ENCODE measurements at places on chromosomes 16 and 17.

GRCh38 chr17:70172923-70173322 lies 3.6 kb downstream of the KCNJ2 start:
- no peak for DNase-seq

GRCh38 chr16:1282324-1282973 lies 26.6 kb downstream of the TPSD1 start:
- no peak for DNase-seq

- DNase-seq = no peak
These were observed 14.6 kb downstream of the LASP1NB start for GRCh38 chr17:38939987-38940386.

- DNase-seq = no peak
These were observed 75.0 kb upstream of the CPHXL start for GRCh38 chr16:75801307-75801706.

- no peak for DNase-seq
These were observed 136.5 kb downstream of the CMIP start for GRCh38 chr16:81581107-81581506.

DNA sequence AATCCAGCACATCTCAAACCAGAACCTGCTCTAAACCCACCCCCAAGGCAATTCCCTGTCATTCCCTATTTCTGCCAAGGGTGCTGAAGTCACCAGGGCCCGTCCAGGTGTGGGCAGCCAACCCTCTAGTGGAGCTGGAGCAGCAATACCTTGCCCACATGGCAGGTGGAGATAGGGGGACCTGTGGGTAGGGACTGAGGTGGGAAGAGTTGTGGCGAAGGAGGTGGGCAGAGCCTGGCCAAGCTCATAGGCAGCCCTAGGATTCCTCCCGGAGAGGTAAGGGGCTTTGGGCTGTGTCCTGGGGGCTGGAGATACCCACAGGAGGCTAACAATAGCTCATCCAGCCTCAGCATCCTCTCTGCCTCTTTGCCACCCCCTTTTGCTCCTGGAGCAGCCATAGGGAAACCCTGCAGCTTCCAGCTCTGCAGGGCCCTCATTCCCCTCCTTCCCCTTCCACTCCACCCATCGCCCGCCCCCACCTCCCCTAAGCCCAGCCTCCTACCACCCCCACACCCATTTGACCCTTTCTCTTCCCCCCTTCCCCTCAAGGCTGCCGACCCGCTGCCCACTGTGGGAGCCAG lies 30.4 kb upstream of the CRHR1 start:
- no peak for DNase-seq

- DNase-seq = no peak
These were observed 231.0 kb downstream of the C16orf78 start for GRCh38 chr16:49604602-49605001.

- DNase-seq = no peak
These were observed 761 bp upstream of the CCL8 start for GRCh38 chr17:34318474-34318873.

- no peak for DNase-seq
These were observed 44.2 kb downstream of the RPTOR start for GRCh38 chr17:80588702-80589383.

DNA sequence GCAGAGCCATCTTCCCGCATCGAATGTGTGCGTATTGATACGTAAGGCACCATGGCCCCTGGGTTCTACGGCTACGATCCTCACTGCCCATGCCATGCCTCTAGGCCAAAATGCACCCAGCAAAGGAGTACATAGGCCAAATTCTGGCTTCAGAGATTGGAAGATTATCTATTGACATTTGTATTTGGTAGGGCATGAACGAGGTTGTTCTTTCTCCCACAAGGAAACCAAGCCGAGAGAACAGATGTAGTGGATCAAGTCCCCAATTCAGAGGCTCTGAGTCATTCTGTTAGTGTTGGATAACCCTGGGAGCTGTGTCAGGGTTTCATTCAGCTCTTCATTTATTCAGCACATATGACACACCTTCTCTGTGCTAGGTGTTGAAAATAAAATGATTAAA lies 36.5 kb downstream of the HOXB1 start:
- DNase-seq = no peak

DNA sequence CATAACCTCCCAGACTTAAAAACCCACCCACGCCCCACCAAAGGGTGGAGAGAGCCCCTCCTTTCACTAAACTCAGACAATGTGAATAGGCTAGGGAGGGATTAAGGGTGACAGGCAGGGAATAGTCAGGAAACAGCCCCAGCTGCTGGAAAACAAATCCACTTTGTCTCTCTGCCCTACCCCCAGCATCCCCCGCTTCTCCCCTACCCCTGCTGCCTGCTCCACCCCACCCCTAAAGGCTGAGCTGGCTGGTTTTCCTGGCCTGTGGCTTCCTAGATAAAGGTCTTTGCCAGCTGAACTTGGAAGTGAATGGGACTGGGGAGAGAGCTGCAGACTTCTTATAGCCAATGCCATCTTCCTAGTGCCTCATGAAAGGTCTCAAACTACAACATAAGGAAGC lies 15.0 kb downstream of the CAVIN1 start:
- DNase-seq = no peak

- peak; percentile 6 for DNase-seq
These were observed 19.3 kb downstream of the CNTROB start for GRCh38 chr17:7951143-7951792.

DNA sequence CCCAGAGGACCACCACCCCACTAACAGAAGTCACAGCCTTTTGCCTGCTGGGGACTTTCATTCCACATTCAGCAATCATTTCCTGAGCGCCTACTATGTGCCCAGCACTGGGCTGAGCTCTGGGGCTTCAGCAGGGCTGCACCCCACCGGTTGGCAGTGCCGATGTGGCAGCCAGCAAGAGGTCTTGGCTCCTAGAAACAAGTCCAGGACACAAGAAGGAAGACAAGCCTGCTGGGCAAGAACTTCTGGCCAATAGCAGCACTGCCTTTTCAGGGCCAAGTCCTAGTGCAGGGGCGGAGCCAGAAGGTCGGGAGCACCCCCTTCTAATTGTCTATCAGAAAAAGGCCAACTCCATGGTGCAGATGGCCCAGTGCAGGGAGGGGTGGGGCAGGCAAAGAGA lies 13.0 kb upstream of the HOXB9 start:
- no peak for DNase-seq

DNA sequence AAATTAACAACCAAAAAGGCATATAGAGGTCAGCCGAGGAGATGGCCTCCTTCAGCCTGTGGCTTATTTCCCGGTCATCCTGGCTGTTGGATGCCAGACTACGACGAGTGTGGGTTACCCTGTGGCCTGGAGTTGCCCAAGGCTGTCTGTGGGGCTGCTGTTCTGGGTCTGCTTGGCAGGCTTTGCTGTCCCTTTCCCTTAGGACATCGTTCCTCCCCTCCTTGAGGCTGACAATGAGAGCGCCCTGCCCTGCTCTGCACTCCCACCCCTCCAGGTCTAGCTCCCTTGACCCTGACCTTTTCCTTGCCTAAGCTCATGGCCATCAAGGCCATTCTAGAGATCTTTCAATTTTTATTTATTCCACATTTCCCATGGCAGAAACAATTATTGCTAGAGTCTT lies 1.9 kb upstream of the CBFB start:
- no peak for DNase-seq

DNA sequence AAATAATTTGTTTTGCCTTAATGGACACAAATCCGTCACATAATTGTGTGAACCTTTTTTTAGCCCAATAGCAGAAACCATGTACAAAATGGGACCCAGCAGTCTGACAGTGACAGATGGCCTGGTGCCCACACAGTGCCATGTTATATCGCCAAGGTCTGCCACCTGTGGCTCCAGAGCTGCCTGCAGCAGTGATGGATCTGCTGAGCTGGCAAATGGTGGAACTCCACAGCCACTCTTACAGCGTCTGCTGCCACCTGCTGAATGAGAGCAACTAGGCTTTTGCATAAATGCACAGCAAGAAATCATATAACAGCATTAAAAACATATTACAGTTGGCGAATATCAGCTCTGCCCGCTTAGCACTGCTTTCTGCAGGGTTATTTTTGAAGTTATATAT lies 59.4 kb downstream of the NUP93 start:
- DNase-seq = peak; percentile 22

- DNase-seq = no peak
These were observed 186.0 kb upstream of the ZFHX3 start for GRCh38 chr16:73233846-73234424.

- DNase-seq = no peak
These were observed 181.5 kb downstream of the PRKCA start for GRCh38 chr17:66483906-66484305.

- peak; percentile 47 for DNase-seq
These were observed 4.5 kb upstream of the TMEM92 start for GRCh38 chr17:50269477-50270434.

DNA sequence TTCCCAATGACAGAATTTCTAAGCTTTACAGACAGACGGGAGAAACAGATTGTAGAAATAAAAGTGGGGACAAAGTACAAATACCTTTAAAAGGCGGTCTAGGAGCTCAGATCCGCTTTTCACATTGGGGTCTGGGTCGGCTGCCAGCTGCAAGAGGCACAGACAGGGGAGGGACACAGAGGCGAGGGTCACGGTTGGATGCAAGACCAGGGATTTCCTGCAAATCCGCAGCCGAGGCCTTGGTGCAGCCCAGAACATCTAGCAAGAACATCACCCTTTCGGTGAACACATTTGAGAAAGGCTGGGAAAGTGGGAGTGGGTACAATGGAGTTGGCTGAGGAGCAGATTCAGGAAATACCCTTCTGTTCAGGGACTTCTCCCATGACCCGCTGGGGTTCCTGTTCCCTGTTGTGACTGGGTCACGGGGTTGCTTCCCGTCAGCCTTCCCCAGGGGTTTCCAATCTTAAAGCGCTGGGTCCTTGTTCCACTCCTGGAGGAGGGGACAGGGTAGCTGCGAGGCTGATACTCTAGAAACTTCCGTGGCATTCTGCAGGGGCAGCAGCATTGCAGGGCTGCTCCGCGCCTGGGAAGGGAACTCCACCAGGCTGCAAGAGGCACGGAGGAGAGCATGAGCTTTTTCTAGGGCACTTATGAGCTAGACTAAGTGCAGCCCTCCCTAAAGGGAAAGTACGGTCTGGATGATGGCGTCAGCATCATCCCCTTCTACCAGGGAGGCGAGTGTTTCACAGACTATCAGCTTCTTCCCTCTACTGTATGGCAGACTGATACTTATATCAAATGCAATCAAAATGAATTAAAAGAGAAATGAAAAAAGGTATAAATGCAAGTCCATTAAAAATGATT lies 16.0 kb downstream of the VAC14 start:
- no peak for DNase-seq

Measured in CD4-positive, alpha-beta memory T cell (primary cell).